ENCODE measurements at places on chromosomes 12 and 14.

DNA sequence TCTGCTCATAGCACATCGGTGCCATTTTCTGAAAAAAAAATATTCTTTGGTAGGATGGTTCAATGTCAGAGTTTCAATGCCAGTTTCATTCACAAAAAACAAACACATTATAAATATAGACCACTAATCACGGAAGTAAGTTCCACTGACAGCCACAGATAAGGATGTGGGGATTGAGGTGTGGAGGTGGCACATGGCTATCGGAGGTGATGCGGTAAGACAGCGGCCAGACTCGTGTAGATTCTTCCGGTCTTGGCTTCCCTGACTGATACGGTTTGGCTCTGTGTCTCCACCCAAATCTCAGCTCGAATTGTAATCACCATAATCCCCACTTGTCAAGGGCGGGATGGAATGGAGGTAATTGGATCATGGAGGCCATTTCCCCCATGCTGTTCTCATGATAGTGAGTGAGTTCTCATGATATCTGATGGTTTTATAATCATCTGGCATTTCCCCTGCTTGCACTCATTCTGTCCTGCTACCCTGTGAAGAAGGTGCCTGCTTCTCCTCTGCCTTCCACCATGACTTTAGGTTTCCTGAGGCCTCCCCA lies 693.4 kb downstream of the VRK1 start:
- no peaks in the 10 kb centered on the region for H3K27me3 ChIP-seq
- no peaks in the 10 kb centered on the region for H3K36me3 ChIP-seq
- H3K27ac ChIP-seq, result no peak overlapping the region
- no peak for DNase-seq
- no peak overlapping the region for H3K4me3 ChIP-seq

DNA sequence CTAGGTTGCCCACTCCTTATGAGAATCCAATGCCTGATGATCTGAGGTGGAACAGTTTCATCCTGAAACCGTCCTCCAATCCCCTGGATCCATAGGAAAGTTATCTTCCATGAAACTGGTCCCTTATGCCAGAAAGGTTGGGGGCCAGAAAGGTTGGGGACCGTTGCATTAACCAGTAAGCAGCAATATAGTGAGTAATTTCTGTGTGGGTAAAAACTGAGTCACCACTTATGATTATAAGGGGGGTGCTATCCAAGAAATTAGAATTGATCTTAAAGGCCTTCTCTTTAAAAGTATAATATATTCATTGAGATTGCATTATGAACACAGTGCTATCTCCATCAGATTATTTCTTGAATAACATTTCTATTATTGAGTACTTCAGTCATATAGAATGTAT lies 97.2 kb downstream of the PCNX1 start:
- H3K27ac ChIP-seq, result no peak overlapping the region
- H3K27me3 ChIP-seq, result no peaks in the 10 kb centered on the region
- no peaks in the 10 kb centered on the region for H3K36me3 ChIP-seq
- no peak overlapping the region for H3K4me3 ChIP-seq
- H3K4me1 ChIP-seq, result peaks cover 4% of the 10 kb centered on the region

DNA sequence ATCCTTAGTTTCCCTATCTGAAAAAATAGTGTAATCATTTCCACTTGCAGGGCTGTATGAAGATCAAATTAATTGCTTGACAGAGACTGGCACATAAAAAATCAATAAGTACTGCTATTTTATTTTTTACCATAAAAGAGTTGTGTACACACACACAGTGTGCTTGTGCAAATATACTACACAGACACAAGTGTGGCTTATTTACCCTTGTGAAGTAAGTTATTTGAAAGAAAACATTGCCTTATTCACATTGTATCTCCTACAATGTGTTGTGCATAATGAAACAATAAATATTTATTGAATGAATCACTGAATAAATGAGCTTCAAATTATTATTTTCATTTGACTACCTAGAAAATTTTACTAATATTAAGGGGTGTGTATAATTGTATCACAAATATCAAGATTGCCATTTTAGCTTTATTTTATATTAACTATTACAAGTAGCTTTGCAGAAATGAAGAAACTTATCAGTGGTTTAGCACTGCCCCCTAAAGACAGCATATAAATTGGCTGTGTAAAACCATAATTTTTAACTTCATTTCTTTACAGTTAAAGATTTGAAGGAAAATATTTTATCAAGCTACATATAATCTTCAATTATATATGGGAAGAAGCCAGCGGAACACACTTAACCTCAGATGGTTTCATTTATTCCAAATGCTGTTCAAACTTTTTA lies 11.3 kb downstream of the GARIN6 start:
- H3K4me1 ChIP-seq, result no peaks in the 10 kb centered on the region
- H3K36me3 ChIP-seq, result no peaks in the 10 kb centered on the region
- no peaks in the 10 kb centered on the region for H3K27me3 ChIP-seq
- H3K4me3 ChIP-seq, result no peak overlapping the region
- DNase-seq, result no peak
- no peak overlapping the region for H3K27ac ChIP-seq

DNA sequence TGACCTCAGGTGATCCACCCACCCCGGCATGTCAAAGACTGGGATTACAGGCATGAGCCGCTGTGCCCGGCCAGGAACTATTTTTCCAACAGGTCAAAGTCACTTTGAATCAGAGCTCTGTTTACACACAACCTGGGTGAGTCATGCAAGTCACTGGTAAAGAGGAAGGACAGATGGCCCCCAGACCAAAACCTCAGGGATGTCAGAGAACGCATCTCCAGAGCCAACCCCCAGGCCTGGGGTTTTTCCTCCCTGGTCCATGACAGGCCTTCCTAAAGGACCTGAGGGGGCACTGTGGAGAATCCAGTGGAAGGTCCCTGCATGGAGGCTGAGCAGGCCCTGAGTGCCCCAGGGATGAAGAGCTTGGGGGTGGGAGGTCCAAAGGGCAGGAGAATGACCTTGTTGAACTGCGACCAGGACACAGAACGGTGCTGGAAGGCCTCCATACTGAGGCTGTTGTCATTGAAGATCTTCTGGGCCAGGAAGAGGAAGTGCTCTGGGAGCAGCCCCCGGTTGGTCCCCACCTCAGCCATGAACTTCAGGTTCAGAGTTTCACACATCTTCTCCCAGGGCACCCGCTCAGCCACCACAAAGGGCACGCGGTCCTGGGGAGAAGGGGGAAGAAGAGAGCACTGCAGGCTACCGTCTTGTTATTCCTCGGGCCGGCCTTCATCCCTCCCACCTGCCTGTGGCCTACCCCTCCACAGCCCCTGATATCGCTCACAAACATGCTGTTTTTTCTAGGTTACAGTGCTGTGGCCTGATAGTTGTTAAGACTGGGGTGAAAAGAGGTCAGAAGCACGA lies 9.1 kb downstream of the STAT6 start:
- H3K36me3 ChIP-seq, result no peaks in the 10 kb centered on the region
- H3K27ac ChIP-seq, result no peak overlapping the region
- H3K4me3 ChIP-seq, result no peak overlapping the region
- H3K4me1 ChIP-seq, result no peaks in the 10 kb centered on the region
- no peak for DNase-seq
- H3K27me3 ChIP-seq, result no peaks in the 10 kb centered on the region

DNA sequence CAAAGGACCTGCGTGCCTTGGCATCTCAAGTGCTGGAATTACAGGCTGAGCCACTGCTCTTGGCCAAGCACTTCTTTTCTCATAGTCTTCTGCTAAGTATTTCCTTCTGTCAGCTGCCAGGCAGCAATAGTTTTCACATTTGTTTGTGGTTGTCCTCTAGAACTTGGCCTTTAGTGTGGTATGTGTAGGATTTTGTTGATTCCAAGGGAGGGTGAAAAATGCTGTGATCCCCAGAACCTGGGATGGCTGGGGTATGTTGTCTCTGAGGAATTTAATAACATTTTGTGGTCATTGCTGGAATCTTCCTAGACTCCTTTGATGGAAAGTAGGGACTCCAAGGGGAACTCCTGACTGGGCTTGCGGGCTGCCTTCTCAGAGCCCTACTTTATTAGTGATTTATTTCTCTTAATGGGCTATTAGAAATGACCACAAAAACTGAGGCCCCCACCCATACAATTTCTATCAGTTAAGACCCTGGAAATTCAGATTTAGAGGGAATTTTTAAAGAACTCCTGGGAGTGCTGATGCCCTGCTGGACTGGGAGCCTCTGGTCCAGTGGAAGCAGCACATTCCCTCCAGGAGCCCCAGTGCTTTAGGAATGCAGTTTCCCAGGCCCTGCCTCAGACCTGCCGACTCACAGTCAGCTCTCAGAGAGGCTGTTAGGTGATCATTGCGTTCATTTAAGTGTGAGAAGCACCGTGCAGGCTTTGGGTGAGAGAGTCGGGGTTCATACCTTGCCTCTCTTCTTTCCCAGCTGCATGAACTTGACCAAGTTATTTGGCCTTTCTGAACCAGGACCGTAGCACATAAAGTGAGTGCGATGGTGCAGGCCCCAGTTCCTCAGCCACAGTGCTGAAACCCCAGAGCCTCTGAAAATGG lies 22.7 kb downstream of the TRAF3 start:
- H3K4me1 ChIP-seq, result no peaks in the 10 kb centered on the region
- H3K36me3 ChIP-seq, result no peaks in the 10 kb centered on the region
- DNase-seq, result no peak
- H3K27me3 ChIP-seq, result no peaks in the 10 kb centered on the region
- no peak overlapping the region for H3K4me3 ChIP-seq

- H3K36me3 ChIP-seq, result no peaks in the 10 kb centered on the region
- H3K27ac ChIP-seq, result peak overlapping the region; percentile 16
- no peaks in the 10 kb centered on the region for H3K4me1 ChIP-seq
- no peak overlapping the region for H3K4me3 ChIP-seq
- no peaks in the 10 kb centered on the region for H3K27me3 ChIP-seq
- no peak for DNase-seq
Measured at GRCh38 chr12:75086091-75087038, 123.3 kb downstream of the KCNC2 start.

- no peak overlapping the region for H3K4me3 ChIP-seq
- H3K36me3 ChIP-seq, result no peaks in the 10 kb centered on the region
- H3K27me3 ChIP-seq, result no peaks in the 10 kb centered on the region
- peak overlapping the region; percentile 68 for H3K27ac ChIP-seq
- H3K4me1 ChIP-seq, result peaks cover 15% of the 10 kb centered on the region
Measured at GRCh38 chr14:52918486-52918885, 32.4 kb downstream of the FERMT2 start.

GRCh38 chr12:110754101-110754793 lies 11.6 kb upstream of the PPP1CC start:
- H3K4me3 ChIP-seq, result no peak overlapping the region
- H3K27ac ChIP-seq, result no peak overlapping the region
- H3K4me1 ChIP-seq, result no peaks in the 10 kb centered on the region

DNA sequence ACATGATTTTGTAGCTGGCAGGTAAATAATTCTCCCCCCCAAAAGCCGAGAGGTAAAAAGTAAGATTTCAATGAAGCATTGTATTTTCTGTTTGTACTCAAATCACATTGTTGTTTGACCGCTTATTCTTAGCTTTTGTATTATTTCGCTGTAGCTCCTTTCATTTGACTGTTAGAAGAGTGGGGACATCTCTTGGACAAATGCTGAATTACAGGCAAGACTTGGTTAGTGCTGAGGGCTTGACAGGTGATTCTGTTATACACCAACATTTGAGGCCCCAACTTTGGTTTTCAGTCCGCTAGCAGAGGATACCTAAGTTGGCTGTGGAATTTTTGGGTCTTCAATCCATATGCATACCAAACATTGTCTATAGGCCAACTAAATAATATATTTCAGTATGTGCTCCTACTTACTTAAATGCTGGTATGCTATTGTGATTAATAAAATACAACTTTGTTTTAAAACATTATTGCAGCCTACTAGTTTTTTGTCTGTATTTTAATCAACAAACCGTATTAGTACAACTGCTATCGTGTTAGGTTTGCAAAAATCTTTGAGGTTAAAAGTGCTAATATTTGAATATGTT lies 102.2 kb downstream of the ERC1 start:
- H3K4me3 ChIP-seq, result no peak overlapping the region
- no peak overlapping the region for H3K27ac ChIP-seq
- no peaks in the 10 kb centered on the region for H3K4me1 ChIP-seq
- no peaks in the 10 kb centered on the region for H3K27me3 ChIP-seq
- DNase-seq, result no peak

DNA sequence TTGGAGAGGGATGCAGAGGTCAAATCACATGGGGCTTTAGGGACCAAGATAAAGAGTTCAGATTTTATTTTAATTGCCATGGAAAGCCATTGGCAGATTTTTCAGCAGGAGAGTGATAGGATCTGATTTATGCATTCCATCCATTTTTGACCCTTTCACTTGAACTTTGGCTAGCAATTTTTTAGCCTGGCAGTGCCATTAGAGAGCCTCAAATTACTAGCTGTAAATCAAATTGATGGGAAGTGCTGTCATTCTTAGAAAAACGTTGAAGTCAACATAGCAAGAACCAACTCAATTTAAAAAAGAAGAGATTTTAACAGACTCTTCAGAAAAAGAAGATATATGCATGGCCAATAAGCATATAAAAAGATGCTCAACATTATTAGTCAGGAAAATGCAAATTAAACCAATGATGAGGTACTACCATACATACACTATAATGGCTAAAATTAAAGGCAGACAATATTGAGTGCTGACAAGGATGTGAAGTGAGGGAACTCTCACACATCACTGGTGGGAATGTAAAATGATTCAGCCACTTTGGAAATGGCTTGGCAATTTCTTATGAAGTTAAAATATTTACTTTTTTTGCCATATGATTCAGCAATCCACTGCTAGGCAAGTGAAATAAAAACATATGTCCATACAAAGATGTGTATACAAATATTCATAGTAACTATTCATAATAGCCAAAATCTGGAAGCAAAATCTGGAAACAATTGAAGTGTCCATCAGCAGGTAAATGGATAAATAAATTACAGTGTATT lies 89.7 kb downstream of the PTCSC3 start:
- H3K4me1 ChIP-seq, result no peaks in the 10 kb centered on the region
- H3K4me3 ChIP-seq, result no peak overlapping the region
- no peak for DNase-seq
